B cell (primary cell): ENCODE measurements at places on chromosomes 5 and 9. TPM values are rescaled to one million over a fixed set of nuclear protein-coding genes. Genes with fewer than 3 reads are reported as not detected.

CXCL14 gene
- not detected in 2 replicates for total RNA-seq

GRCh38 chr5:115932991-115933390, 29.3 kb upstream of the LVRN start:
- no peak overlapping the region for H3K27ac ChIP-seq
- no peak overlapping the region for H3K4me3 ChIP-seq
- H3K27me3 ChIP-seq = no peaks in the 10 kb centered on the region
- no peaks in the 10 kb centered on the region for H3K36me3 ChIP-seq

DNA sequence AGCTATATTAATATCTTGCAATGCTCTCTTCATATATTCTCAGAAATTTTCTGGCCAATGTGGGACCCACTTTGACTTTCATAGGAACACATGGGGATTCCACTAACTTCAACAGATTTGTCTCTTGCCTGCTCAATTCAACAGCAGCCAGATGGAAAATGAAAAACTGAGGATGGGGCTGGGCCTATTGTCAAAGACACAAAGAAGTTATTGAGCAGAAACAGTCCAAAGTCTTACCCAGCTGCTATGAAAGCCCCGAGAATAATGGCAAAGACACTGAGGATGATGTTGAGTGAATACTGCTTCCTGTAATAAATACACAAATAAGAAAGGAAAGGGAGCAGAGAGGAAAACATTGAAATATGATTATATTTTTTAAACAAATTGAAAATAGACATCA, 32.6 kb downstream of the SLC35D2 start:
- no peak overlapping the region for H3K27ac ChIP-seq
- no peaks in the 10 kb centered on the region for H3K36me3 ChIP-seq
- no peaks in the 10 kb centered on the region for H3K27me3 ChIP-seq
- no peak overlapping the region for H3K4me3 ChIP-seq

DNA sequence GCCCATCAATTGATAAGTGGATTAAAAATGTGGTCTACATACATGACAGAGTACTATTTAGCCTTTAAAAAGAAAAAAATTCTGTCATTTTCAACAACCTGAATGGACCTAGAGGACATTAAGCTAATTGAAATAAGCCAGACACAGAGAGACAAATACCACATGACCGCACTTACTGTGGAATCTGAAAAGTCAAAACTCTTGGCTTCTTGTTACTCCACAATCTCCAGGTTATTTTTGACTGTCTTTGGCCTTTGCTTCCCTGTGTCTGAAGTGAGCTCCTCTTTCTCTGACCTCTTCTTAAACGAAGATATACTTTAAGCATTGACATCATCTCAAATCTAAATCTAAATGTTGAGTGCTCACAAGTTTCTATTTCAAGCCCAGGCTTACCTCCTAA, 265.5 kb upstream of the ADRA1B start:
- no peaks in the 10 kb centered on the region for H3K27me3 ChIP-seq
- no peak overlapping the region for H3K27ac ChIP-seq
- no peak for DNase-seq

GRCh38 chr9:79465156-79465555, 106.6 kb upstream of the TLE4 start:
- H3K4me1 ChIP-seq = no peaks in the 10 kb centered on the region
- no peaks in the 10 kb centered on the region for H3K27me3 ChIP-seq
- no peak for DNase-seq
- H3K36me3 ChIP-seq = no peaks in the 10 kb centered on the region
- no peak overlapping the region for H3K27ac ChIP-seq

DNA sequence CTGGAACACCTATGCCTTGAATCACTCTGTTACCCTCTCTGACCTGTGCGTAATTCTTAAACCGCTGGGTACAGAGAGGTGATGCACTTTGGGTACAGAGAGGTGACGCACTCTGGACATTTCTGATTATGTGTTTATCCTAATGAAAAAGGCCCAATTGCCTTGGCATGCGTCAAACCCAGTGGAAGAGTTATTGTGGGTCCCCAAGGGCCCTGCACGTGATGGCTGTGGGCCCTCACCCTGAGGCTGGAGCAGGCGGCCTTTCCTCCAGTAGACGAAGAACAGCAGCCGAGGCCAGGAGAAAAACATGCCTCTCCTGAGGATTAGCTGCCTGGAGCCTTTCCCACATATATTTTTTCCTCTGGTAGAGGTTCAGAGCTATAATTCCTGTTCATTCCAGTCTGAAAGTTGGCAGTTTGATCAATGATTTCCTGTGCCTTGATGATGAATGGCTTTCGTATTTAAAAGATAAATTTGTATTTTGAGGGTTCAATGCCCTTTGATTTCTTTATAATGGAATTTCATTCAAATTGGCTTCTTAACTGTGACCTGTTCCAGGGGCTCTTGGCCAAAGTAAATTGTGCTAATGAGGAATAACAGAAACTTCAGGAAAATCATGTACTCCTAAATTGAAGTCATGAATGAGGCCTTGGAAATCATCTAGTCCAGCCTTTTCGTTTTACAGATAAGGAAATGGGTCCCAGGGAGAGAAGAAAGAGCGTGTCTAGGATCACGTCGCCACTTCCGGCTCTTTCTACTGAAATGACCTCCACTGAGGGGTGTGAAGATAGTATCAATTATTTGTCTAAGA, 22.8 kb downstream of the ACER2 start:
- no peak overlapping the region for H3K4me3 ChIP-seq
- H3K27me3 ChIP-seq = no peaks in the 10 kb centered on the region
- no peak for DNase-seq
- H3K27ac ChIP-seq = no peak overlapping the region

GRCh38 chr9:113645227-113645977, 181.9 kb downstream of the RGS3 start:
- no peaks in the 10 kb centered on the region for H3K4me1 ChIP-seq
- DNase-seq = no peak
- H3K36me3 ChIP-seq = no peaks in the 10 kb centered on the region
- no peak overlapping the region for H3K4me3 ChIP-seq

- H3K27ac ChIP-seq = no peak overlapping the region
- H3K4me3 ChIP-seq = no peak overlapping the region
- no peaks in the 10 kb centered on the region for H3K36me3 ChIP-seq
- H3K27me3 ChIP-seq = no peaks in the 10 kb centered on the region
Measured at GRCh38 chr9:77125665-77126064, 51.7 kb upstream of the VPS13A start.

SPINK4 gene
- total RNA-seq = not detected in 2 replicates

- H3K27ac ChIP-seq = no peak overlapping the region
- peaks cover 26% of the 10 kb centered on the region for H3K4me1 ChIP-seq
- no peaks in the 10 kb centered on the region for H3K36me3 ChIP-seq
- DNase-seq = no peak
- no peaks in the 10 kb centered on the region for H3K27me3 ChIP-seq
Measured at GRCh38 chr5:172008689-172009141, 2.3 kb upstream of the FBXW11 start.

GRCh38 chr5:171483551-171484135, 64.2 kb downstream of the FGF18 start:
- H3K4me1 ChIP-seq = no peaks in the 10 kb centered on the region
- no peak overlapping the region for H3K4me3 ChIP-seq
- no peak overlapping the region for H3K27ac ChIP-seq

GRCh38 chr5:146340260-146341081, 1.8 kb downstream of the POU4F3 start:
- H3K4me3 ChIP-seq = no peak overlapping the region
- H3K27me3 ChIP-seq = no peaks in the 10 kb centered on the region
- peak; percentile 26 for DNase-seq
- H3K27ac ChIP-seq = no peak overlapping the region
- H3K36me3 ChIP-seq = no peaks in the 10 kb centered on the region

LCN10 gene
- 70.7 and 76.3 TPM in 2 replicates for total RNA-seq

GRCh38 chr5:80208381-80208780, 47.5 kb downstream of the SERINC5 start:
- H3K4me1 ChIP-seq = peaks cover 1% of the 10 kb centered on the region
- no peak overlapping the region for H3K27ac ChIP-seq
- H3K4me3 ChIP-seq = no peak overlapping the region
- peaks cover 3% of the 10 kb centered on the region for H3K36me3 ChIP-seq
- H3K27me3 ChIP-seq = no peaks in the 10 kb centered on the region

GRCh38 chr9:74953235-74953751, 581 bp upstream of the C9orf40 start:
- no peak for DNase-seq
- H3K27ac ChIP-seq = peak overlapping the region; percentile 86
- no peaks in the 10 kb centered on the region for H3K36me3 ChIP-seq
- peaks cover 15% of the 10 kb centered on the region for H3K4me1 ChIP-seq

- no peaks in the 10 kb centered on the region for H3K36me3 ChIP-seq
- no peak within 1 kb of the TSS for H3K27ac ChIP-seq
- no peaks in the 10 kb centered on the region for H3K4me1 ChIP-seq
- H3K4me3 ChIP-seq = no peak within 1 kb of the TSS
Measured at GRCh38 chr5:157166214-157167213, at the start of gene GARIN3. Gene GARIN3 (minus strand): TSS chr5:157166264. CDS start chr5:157166168, 96 bp downstream.

DNA sequence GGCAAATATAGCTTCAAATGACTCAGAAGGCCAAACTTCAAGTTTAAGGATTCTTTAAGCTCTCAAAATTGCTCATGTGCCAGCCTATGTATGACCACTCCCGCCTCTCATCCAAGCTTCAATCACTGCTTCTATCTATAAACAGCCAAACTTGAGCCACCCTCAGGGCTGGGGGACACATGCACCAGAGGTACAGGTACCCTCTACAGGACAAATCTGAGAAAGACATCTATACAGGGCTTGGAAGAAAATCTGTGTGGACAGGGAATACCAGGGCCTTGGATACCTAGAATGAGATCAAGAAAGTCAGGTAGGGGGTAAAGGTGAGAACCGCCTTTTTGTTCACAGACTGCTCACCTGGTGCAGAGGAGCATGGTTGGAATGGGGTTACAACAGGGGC, 217.9 kb downstream of the ATPSCKMT start:
- H3K4me3 ChIP-seq = no peak overlapping the region
- DNase-seq = no peak
- no peak overlapping the region for H3K27ac ChIP-seq
- no peaks in the 10 kb centered on the region for H3K36me3 ChIP-seq
- H3K27me3 ChIP-seq = no peaks in the 10 kb centered on the region

GRCh38 chr9:127977884-127978647, 2.7 kb downstream of the EEIG1 start:
- H3K4me1 ChIP-seq = peaks cover 76% of the 10 kb centered on the region
- no peaks in the 10 kb centered on the region for H3K27me3 ChIP-seq
- peak; percentile 30 for DNase-seq
- peak overlapping the region; percentile 97 for H3K27ac ChIP-seq
- H3K4me3 ChIP-seq = peak overlapping the region; percentile 90

ENC1 gene
- 14.2 and 14.6 TPM in 2 replicates for total RNA-seq

GRCh38 chr9:17490110-17490509, 88.8 kb upstream of the SH3GL2 start:
- H3K36me3 ChIP-seq = peaks cover 1% of the 10 kb centered on the region
- H3K27ac ChIP-seq = no peak overlapping the region
- no peaks in the 10 kb centered on the region for H3K4me1 ChIP-seq

RALGDS gene
- total RNA-seq = 55.7 and 62.4 TPM in 2 replicates

DNA sequence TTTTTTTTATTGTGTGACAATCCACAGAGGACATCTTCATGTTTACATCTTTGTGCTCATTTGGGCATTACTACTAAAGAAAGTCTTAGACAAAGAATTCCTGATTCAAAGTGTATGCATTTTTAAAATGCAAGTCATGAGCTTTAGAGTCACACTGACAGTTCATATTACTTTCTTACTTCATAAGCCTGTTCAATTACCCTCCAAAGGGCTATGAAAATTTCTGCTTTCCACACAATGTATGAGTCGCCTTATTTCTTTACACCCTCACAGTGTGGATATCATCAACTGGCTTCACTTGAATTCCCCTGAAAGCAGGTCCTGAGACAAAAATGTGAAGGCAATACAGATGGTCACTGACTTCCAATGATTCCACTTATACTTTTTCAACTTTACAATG, 280.4 kb upstream of the PTGER4 start:
- peaks cover 3% of the 10 kb centered on the region for H3K4me1 ChIP-seq
- H3K27ac ChIP-seq = no peak overlapping the region
- H3K4me3 ChIP-seq = no peak overlapping the region
- H3K36me3 ChIP-seq = no peaks in the 10 kb centered on the region
- no peaks in the 10 kb centered on the region for H3K27me3 ChIP-seq
- no peak for DNase-seq

GRCh38 chr5:74575741-74576538, 64.6 kb downstream of the ENC1 start:
- no peaks in the 10 kb centered on the region for H3K27me3 ChIP-seq
- H3K27ac ChIP-seq = no peak overlapping the region
- H3K4me1 ChIP-seq = peaks cover 10% of the 10 kb centered on the region
- H3K4me3 ChIP-seq = no peak overlapping the region
- H3K36me3 ChIP-seq = no peaks in the 10 kb centered on the region

- no peaks in the 10 kb centered on the region for H3K27me3 ChIP-seq
- H3K4me1 ChIP-seq = no peaks in the 10 kb centered on the region
- DNase-seq = no peak
- no peak overlapping the region for H3K4me3 ChIP-seq
Measured at GRCh38 chr5:5128766-5129165, 11.4 kb upstream of the ADAMTS16 start.

GRCh38 chr5:173667702-173668101, 51.3 kb upstream of the BOD1 start:
- H3K27me3 ChIP-seq = no peaks in the 10 kb centered on the region
- H3K4me3 ChIP-seq = no peak overlapping the region
- H3K36me3 ChIP-seq = no peaks in the 10 kb centered on the region
- no peak for DNase-seq
- H3K27ac ChIP-seq = no peak overlapping the region
- peaks cover 7% of the 10 kb centered on the region for H3K4me1 ChIP-seq

DNA sequence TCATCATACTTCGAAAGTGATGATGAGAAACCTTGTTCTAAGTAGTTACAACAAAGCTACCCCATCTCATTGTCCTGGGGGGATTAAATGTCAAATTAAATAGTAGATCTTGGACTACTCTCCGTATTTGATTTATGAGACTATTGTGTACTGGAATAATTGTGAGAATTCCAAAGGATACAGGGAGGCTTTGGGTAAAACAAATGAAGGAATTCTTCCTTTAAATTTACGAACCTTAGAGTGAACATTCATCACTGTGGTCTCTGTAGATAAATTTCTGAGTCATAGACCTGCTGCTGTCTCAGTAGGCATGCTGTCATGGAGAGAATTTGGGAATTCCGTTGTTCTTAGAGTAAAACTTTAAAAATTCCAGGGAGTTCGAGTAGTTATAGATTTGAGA, 836.2 kb downstream of the DNAH5 start:
- H3K36me3 ChIP-seq = no peaks in the 10 kb centered on the region
- no peak overlapping the region for H3K4me3 ChIP-seq
- H3K27me3 ChIP-seq = no peaks in the 10 kb centered on the region
- no peak overlapping the region for H3K27ac ChIP-seq
- no peak for DNase-seq
- no peaks in the 10 kb centered on the region for H3K4me1 ChIP-seq

- no peak overlapping the region for H3K4me3 ChIP-seq
- H3K36me3 ChIP-seq = no peaks in the 10 kb centered on the region
- no peak for DNase-seq
- no peaks in the 10 kb centered on the region for H3K27me3 ChIP-seq
Measured at GRCh38 chr5:69011910-69012309, 81.9 kb upstream of the SLC30A5 start.

- no peak overlapping the region for H3K27ac ChIP-seq
- no peak for DNase-seq
- H3K4me1 ChIP-seq = no peaks in the 10 kb centered on the region
- no peaks in the 10 kb centered on the region for H3K36me3 ChIP-seq
- no peaks in the 10 kb centered on the region for H3K27me3 ChIP-seq
Measured at GRCh38 chr9:37676411-37676830, 25.7 kb downstream of the FRMPD1 start.
